Karpas-422 (cell line): ENCODE measurements at places on chromosomes 13 and 19. TPM values are rescaled to one million over a fixed set of nuclear protein-coding genes. Genes with fewer than 3 reads are reported as not detected.

IGFLR1 gene
- 1.5 and 15.2 TPM in 2 replicates for total RNA-seq

AKT1S1 gene
- total RNA-seq, result 8.2 and 8.9 TPM in 2 replicates

TNFSF9 gene
- 10.3 and 14.5 TPM in 2 replicates for total RNA-seq

DNA sequence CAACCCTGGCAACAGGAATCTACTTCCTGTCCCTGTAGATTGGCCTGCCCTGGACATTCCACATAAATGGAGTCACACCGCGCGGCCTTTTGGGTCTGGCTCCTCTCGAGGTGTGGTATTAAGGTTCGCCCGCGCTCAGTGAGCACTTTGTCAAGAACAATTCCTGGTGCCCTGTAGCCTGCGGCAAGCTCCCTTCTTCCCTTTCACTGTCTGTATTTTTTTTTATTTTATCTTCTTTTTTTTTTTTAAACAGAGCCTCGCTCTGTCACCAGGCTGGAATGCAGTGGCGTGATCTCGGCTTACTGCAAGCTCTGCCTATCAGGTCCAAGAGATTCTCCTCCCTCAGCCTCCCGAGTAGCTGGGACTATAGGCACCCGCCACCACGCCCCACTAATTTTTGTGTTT is 28.3 kb downstream of the PEX11G start:
- no peak for DNase-seq

GRCh38 chr13:23231241-23231640 is 50.5 kb downstream of the SGCG start:
- DNase-seq, result no peak

DNA sequence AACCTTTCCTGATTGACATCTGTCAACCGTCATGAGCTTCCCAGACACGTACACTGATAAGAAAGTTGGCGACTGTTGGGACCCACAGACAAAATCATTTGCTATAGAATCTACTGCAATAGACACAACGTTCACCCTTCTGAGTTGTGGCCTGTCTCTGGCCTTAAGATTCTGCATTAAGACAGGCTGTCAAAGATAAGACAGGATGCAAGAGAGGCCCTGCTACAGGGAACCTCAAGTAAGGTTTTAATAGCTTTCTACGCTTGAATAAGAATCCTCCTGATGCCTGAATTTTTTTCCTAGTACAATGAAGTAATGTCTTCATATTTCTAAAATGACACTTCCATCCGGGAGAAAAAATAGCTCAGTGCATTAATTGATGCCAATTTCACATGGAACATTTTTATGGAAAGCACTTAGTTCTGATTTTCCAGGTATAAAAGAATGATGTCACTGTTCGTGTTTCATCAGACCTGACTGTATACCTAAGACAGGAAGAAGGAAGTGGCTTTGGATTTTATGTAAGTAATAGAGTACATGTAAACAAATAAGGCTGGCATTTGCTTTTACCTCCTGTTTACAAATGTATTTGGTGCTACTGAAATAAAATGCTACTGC is 275.2 kb upstream of the GPC6 start:
- no peak for DNase-seq
